ENCODE measurements at places on chromosomes 2 and 18.

- DNase-seq: peak; percentile 36
Measured at GRCh38 chr18:26655525-26656430, 107.4 kb upstream of the KCTD1 start.

- no peak for DNase-seq
Measured at GRCh38 chr18:12839057-12839525, 44.9 kb downstream of the PTPN2 start.

GRCh38 chr18:8041526-8042111, 474.5 kb downstream of the PTPRM start:
- DNase-seq: no peak

GRCh38 chr2:217552081-217552480, 450.7 kb downstream of the TNS1 start:
- DNase-seq: no peak

DNA sequence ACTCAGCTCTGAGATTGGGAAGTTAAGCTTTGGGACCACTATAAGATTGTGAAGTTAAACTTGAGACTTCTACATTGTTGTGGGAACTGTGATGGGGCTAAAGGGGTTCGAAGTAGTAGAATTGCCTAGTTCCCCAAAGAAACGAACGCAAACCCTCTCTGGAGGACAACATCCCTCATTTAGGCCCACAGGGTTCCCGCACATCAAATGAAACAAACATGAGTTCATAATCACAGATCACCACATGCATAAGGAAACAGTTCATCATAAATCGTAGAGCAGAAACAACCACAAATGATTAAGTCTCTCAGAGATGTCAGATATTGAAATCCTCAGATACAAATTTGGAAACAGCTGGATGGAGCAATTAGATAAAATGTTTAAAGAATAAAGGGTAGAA, 55.9 kb upstream of the HPCAL1 start:
- peak; percentile 22 for DNase-seq

- no peak for DNase-seq
Measured at GRCh38 chr2:18708203-18708715, 118.9 kb upstream of the NT5C1B start.

GRCh38 chr2:65918760-65919187, 486.4 kb upstream of the SPRED2 start:
- DNase-seq: no peak

DNA sequence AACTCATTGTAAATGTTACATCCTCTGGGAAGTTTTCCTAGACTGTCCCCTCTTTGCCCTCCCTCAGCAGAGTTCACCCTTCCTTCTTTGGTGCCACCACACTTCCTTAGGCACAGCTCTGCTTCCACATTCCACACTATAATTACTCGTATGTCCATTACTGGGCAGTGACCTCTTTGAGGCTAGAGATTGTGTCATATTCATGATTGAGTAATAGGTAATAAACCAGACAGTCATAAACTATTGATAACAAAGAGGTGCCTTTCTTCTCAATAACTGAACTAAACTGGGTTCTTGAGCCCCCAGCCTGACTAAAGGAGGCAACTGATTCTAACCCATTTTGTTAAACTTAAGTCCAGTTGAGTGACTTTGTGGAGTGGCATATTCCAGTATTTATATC, 28.3 kb downstream of the MYO3B start:
- DNase-seq: no peak

DNA sequence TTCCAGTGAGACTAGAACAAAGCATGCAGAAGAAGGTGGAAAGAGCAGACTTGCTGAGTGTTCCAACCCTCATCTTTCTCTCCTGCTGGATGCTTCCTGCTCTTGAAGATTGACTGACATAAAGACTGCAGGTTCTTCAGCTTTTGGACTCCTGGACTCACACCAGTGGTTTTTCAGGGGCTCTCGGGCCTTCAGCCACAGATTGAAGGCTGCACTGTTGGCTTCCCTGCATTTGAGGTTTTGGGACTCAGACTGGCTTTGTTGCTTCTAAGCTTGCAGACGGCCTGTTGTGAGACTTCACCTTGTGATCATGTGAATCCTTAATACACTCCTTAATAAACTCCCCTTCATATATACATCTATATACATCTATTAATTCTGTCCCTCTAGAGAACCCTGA, 20.4 kb downstream of the VRK2 start:
- no peak for DNase-seq

DNA sequence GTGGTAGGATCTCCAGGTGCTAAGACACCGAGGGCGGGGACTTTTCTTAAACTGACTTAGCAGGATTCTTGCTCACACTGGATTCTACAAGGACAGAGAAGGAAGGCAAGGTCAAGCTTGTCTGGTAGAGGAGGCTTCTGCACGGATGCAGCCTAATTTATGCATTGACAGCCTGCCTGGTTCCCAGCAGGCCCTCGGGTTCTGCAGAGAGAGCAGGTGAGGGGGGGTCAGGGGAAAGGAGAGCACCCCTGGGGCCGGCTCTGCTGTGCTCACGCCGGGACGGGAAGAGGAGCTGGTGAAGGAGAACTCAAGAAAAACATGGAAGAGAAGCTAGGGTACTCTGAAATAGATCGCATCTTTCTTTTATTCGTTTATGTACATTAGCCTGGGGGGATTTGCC, 46.4 kb downstream of the ADI1 start:
- DNase-seq: no peak

DNA sequence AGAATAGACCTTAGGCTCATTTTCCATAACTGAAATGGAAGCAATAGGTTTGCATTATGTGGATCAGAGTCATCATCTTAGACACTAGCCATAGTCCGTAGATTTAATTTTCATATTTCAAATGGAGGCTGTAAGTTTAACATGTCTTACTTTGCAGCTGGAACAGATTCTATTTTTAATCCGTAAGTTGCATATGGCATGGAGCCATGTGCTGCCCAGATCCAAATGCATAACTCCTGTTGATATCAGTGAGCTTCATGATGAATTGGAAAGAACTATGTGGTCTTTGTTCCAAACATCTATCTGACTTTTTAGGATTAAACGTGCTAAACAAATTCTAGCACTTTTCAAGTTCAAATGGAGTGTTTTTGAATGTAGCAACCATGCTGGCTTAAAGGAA, 43.4 kb downstream of the MEIS1 start:
- DNase-seq: no peak

- no peak for DNase-seq
Measured at GRCh38 chr2:38591152-38591551, 11.6 kb downstream of the HNRNPLL start.

DNA sequence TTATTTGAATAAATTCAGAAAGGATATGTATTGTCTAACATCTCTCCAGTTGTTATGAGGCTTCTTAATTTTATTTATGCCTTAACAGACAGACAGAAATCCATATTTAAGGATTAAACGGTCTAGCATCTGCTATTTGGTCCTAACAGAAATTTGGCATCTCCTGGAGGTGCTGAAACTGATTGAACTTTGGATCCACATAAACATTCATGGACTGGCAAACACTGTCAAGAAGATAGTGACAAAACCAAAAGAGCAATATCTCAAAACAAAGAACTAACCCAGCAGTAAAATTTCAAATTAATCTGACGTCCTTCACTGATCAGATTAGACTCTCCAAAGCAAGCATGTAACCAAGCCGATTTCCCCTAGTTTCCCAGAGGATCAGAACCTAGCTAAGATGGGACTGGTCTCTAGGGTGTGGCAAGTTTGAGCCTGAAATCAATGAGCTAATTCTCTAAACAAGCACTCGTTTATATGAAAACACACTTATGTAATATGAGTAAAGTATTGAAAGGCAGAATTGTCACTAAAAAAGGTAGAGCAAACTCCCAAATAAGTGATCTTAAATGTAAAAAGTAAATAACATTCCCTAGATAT, 139.5 kb downstream of the NOL4 start:
- DNase-seq: no peak

GRCh38 chr18:58671632-58672564, 633 bp downstream of the MALT1 start:
- DNase-seq: peak; percentile 75

DNA sequence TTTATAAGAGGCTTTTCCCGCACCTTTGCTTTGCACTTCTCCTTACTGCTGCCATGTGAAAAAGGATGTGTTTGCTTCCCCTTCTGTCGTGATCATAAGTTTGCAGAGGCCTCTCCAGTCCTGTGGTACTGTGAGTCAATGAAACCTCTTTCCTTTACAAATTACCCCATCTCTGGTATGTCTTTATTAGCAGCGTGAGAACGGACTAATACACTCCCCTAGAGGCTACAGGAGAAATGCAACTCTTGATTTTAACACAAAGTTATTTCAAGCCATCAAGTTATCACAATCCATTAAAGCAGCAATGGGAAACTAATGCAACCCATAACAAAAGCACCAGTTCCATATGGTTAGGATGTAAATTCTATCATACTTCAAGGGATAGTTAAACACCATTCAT, 1378.8 kb upstream of the DDX18 start:
- no peak for DNase-seq

GRCh38 chr2:118812552-118812951, 34.9 kb downstream of the EN1 start:
- no peak for DNase-seq

DNA sequence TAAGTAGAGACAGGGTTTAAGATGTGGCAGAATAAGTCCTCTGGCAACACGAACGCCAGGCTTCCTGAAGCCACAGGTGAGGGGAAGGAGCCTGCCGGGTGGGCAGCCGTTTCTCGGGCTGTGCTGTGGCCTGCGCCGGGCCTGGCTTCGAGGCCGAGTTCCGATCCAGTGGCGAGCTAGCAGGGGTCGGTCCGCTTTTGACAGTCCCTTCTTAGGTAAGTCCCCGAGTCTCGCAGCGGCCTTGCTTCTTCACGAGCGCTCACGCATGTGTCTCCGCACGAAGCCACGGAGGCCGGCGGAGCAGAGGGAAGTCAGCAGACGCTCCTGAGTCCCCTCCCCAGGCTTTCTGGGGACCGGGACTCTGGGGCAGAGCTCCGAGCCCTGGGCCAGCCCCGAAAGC, 26.0 kb downstream of the SALL3 start:
- DNase-seq: no peak

DNA sequence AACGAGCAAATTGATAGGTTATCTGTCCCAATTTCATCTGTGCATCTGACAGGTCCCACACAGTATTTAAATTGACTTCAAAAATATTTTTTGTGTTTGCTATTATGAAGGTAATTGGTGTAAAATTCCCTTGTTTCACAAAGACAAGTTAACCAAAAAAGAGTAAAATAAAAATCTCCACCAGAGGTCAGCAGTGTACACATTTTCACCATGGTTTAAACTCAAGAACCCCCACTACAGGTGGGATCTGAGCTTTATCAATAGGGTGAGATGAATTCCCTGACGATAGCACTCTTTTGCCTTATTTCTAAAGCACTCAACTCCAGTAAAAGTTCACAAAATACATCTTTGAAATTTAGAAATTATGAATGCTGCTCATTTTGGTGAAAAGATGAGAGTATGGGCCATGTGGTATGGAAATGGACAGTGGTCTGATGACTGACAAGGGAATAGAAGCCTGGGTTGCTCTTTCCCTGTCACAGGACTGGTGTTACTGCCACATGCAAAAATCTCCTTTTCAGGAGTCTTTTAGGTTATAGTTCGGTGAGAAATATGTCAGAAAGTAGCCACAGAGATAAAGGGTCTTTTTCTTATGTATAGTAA, 68.0 kb downstream of the SERPINB8 start:
- peak; percentile 14 for DNase-seq

DNA sequence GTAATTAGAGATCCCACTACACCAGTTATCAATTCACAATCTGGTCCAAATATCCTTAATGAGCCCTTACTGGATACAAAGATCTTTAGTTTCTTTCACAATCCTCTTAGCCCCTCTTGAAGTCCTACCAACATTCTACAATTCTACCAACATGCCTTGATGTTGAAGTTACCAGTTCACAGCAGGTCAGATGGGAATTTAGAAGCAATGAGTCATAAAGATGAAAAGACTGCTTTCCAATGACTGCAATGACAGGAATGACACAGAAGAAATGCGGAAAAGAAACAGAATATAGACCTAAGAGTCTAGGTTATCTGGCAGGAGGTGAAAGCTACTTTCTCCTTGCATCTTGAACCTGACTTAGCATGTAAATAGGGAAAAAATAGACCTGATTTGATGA, 24.5 kb downstream of the RTTN start:
- peak; percentile 78 for DNase-seq

- DNase-seq: no peak
Measured at GRCh38 chr2:133863106-133863800, 295.0 kb upstream of the NCKAP5 start.

DNA sequence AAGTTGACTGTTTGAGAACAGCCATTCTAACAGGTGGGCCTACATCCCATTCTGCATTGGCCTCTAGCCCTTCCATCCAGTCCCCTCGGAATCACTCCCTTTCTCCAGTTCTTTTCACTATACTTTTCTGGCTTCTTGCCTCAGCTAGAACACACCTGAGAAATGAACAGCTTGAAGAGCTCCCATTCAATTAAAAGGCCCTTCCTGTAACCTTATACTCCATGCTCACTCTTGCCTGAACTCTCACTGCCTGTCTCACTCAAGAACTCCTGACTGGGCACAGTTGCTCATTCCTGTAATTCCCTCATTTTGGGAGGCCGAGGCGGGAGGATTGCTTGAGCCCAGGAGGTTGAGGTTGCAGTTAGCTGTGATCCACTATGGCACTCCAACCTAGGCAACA, 23.6 kb downstream of the CHRNA1 start:
- DNase-seq: no peak

- no peak for DNase-seq
Measured at GRCh38 chr2:37190290-37190689, 1.8 kb upstream of the SULT6B1 start.

- DNase-seq: no peak
Measured at GRCh38 chr2:154507186-154507585, 191.3 kb upstream of the KCNJ3 start.

DNA sequence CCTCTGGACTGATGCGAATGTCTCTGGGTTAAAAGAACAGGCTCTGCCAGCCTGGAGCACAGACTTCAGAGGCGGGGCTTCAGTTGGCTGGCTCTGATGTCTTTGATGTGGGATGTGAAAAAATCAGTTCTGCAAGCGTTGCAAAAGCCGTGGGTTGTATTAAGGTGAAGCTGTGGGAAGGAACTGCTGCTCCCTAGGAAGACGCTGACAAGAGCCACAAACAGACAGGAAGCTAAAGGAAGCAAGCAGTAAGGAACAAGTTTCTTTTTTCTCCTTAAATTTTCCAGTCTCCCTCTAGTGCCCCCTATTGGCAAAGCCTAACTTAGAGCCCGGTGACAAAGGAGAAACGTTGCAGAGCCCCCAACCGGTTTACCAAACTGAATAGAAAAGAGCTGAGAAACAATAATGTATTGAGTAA, 239.0 kb downstream of the CCDC178 start:
- DNase-seq: peak; percentile 1

- DNase-seq: no peak
Measured at GRCh38 chr18:37138456-37138855, 309.5 kb downstream of the KIAA1328 start.

DNA sequence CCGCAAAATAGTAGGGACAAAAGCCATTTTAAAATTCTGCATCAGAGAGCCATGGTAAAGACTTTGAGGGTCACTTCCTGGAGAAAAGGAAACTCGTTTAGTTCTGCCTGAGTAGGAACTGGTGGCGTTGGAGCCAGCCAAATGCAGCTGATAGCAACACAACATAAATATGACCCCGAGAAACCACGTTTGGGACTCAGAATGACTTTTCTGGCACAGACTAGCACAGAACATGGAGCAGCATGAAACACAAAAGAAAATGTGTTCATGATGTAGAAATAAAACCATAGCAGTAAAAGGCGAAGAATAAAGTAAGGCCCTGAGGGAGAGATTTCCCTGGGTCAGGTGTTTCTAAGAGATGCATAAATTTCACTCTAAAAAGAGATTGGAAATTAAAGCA, 149.2 kb upstream of the KLHL29 start:
- no peak for DNase-seq

GRCh38 chr2:71976685-71977084, 171.0 kb downstream of the CYP26B1 start:
- no peak for DNase-seq

Measured in amniotic epithelial cell (primary cell).